Effector memory CD4-positive, alpha-beta T cell (primary cell): ENCODE measurements at places on chromosomes 2 and 18.

- no peak for DNase-seq
Measured at GRCh38 chr2:234812851-234813250, 139.0 kb upstream of the SH3BP4 start.

DNA sequence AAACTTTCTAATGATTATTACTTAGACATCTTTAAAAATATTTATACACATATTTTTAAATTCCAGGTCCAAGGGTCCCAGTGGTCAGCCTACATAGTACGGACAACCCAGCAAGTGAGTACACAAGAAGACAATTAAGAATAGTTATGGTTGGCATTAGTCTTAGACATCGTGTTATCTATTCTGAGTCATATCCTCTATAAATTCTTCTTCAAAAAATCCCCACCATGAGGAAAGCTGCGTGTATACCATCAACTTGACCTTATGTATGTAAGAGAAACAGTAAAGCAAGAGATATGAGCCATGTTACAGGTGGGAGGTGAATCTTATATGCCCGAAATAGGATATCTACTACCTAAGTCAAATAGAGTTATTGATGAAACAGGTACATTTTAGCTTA, 1339.8 kb downstream of the DPP10 start:
- no peak for DNase-seq

- DNase-seq, result no peak
Measured at GRCh38 chr18:10401930-10402329, 52.5 kb upstream of the APCDD1 start.

- no peak for DNase-seq
Measured at GRCh38 chr2:40281021-40281940, 170.6 kb downstream of the SLC8A1 start.

DNA sequence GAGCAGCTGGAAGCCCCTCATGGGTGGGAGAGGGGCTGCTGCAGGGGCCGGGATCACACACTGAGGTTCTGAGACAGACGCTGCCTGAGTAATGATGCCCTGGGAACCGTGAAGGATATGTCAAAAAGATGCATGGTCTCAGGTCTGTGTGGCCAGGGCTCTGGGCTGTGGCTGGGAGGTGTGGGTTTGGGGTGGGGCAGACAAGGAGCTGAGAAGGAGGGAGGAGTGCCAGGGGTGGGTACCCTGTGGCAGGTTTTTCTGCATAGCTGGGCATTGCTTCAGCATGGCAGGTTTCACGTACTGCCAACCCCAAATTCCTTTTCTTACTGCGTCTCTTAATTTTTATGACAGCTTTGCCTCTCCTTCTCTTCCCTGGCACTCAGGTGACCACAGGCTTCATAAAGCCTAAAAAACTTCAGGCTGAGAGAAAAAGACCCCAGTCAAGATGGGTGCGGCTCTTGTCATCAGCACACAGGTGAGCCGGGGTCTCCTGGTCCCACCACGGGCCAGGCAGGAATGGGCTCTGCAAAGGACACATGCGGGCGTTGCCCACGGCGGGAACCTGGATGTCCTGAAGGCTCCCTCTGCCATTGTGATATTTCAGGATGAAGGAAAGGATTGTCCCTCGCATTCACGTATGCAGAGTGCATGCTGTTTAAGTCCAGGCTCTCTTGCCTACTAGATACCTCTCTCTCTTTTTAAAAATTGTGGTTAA, 18.0 kb downstream of the MALL start:
- no peak for DNase-seq

DNA sequence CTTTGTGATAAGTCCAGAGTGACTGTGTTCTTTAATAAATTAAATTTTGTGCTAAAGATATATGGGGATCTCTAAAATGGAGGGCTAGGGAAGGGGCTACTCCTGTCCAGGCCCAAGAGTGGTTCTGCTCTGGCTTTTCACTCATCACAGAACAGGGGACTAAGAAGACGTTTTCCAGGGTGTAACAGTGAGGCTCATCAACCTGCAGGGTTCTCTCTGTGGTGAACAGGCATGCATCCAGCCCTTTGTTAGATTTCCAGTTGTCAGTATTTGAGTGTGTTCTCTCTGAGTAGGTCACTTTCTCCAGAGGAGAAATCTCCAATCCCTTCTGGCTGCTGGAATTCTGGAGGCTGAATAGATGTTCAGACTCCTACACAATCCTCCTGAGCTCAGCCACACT, 408.9 kb downstream of the PLCL1 start:
- DNase-seq, result no peak

GRCh38 chr2:37873229-37873628, 51.9 kb upstream of the RMDN2 start:
- DNase-seq, result no peak

- DNase-seq, result no peak
Measured at GRCh38 chr2:54872780-54873179, 149.3 kb downstream of the EML6 start.

GRCh38 chr2:102204638-102205037, 17.8 kb downstream of the IL1RL2 start:
- DNase-seq, result no peak

DNA sequence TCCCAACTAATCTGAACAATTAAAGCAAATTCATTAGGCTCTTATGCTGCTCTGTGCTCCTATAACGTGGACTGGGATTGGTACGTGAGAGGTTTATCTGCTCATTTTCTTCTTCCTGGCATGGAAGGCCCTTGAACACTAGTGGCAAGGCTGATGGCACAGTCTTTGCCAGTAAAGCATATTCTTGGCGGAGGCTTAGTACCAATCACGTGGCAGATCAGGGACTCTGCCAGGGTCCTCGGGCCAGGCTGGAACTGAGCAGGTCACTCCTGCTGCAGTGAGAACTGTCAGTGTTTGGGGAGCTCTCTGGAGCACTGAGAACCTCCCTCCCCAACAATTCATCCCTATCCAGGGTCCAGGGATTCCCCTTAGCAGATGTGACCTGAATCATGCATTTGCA, 3.7 kb upstream of the ALPK2 start:
- no peak for DNase-seq

DNA sequence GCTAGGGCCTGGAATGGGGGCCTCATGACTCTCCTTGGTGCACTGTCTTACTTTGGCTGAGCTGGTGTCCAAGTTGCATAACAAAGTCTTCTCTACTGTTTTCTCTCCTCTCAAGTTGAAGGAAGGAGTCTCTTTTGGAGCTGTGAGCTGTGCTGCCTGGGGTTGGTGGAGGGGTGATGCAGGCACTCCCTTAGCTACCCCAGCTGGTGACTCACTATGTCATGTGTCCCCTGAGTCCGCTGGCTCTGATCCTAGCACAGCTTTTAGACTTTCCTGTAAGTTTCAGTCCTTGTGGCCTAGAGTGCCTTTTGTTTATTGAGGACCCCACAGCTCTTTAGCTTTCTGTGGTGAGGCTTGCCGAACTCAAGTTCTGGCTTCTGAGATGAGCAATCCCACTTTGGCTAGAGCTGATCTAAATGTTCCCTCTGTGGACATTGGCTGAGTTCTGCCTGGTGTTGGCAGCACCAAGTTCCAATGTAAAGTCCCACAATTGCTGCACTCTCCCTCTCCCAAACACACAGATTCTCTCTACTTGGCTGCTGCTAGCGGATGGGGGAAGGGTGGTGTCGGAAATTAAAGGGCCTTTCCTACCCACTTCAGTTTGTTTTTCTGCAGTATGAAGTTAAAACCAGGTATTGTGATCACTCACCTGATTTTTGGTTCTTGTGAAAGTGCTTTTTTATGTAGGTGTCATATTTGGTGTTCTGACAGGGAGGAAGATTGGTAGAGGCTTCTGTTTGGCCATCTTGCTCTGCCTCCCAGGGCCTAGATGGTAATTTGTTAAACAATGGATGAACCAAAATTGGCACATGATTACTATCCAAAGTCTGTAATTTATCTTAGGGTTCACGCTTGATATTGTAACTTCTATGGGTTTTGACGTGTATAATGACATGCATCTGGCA, 83.2 kb downstream of the COMMD1 start:
- no peak for DNase-seq

- no peak for DNase-seq
Measured at GRCh38 chr2:39511219-39511604, 74.1 kb upstream of the MAP4K3 start.

GRCh38 chr18:57627488-57627887, 5.9 kb upstream of the NARS1 start:
- no peak for DNase-seq

GRCh38 chr2:97355887-97356286, 233.8 kb downstream of the ANKRD36B start:
- DNase-seq, result no peak

DNA sequence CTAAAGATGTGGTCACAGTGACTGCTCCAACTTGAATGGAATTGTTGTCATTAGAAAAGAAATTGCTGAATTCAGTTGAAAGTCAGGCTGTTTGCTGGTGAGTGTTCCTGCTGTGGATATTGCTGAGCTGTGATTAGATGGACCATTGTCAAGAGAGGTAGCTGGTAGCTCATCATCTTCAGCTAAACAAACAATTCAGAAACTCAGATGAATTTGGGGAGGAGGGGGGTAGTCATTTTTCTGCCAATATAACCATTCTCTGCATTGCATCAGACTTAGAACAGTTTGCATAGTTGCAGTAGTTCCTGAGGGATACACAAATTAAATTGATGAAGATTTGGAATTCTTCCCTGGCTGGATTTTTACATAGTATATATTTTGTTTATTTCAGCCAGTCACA, 108.3 kb downstream of the MTCL1 start:
- no peak for DNase-seq

- DNase-seq, result peak; percentile 23
Measured at GRCh38 chr2:39437522-39438296, 624 bp upstream of the MAP4K3 start.

DNA sequence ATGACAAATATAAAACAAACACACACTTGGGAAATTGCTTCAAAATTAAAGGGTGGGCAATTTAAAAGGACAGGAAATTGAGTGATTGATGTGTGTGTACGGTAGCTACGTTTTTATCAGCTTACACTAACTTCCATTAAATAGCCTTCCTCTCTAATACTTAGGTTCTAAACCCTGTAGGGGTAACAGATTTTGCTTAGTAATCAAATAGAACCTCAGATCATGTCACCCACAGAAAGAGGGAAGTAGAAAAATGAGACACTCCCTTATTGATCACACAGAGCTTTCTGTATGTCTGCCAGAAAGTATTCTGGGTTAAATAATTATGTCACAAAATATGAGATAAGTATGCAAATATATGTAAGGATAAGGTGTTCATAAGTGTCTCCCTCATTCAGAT, 93.3 kb downstream of the ICA1L start:
- no peak for DNase-seq

DNA sequence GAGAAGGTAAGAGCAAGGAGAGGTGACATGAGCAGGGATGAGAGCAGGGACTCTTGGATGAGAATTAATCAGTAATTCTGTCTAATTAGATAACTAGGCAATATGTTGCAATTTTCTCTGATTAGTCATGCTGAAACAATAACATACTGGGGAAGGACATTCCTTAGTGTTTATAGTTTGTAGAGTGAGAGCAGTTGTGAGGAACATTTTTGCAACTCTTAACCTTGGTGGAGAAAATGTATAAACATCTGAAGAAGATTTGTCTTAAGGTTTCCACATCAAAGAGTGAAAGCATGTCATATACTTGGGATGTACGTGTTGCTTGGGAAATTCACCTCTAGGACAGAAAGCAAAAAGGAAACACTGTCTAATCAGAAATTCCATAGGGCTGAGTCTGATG, 955.4 kb upstream of the FANCL start:
- no peak for DNase-seq

DNA sequence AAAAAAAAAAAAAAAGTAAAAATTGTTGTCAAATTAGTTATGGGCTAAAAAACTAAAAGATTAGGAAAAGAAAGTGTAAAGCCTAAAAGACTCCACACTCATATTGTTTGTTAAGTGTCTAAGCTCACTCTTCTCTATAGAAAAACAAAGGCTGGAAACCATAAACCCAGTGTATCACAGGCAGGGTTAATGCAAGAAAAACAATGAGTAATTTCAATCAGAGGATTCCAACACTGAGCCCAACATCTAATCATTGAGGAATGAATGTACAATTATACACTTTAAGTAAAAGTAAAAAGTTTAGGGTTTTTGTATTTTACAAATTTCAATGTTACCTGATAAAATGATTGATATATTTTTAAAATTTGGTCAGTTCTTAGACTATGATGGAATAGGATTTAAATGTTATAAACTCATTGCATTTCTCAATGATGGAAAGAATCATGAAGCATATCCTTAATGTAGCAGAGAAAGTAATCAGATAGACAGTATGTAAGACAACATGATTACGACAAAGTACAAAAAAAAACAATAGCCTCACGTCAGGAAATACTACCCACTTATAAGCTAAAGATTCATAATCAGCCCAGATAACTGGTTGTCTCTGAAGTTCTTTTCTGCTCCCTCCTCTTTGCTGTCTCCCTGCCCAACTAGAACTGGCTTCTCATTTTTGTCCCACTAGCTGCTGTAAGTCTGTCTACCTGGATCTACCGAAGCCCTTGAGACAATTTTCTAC, 44.5 kb upstream of the SP3 start:
- no peak for DNase-seq

GRCh38 chr2:26969077-26969844, 1.2 kb upstream of the MAPRE3 start:
- no peak for DNase-seq

DNA sequence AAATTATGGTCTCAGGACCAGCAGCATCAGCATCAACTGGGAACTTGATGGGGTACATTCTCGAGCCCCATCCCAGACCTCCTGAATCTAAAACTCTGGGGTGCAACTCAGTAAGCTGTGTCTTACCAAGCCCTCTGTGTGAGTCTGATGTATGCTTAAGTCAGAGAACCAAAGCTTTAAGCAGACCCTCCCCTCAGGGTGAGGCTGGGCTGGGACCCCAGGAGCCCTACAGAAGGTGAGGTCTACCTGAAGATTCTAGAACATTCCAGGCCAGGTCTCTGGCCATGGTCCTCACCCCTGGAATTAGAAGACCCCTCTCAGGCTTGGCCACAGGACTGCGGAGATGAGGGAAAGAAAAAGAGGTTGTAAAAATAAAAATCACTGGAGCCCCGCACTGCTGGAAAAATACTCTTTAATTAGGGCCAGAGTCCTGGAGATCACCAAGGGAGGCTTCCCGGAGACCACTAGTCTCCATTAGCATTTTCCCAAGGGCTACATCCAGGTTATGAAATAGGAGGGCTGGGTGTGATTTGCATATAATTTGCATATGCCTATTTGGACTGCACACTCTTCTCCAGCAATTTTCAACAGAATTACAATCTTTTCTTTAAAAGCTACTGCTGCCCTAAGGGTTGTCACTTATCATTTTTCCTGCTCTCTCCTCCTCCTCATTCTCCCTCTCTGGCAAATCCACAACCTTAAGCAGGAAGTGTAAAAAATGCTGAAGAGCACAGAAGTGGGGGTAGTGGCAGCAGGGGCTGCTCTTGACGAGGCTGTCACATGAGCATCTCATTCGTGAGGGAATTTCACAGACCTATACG, 100.2 kb downstream of the ZBTB7C start:
- DNase-seq, result no peak

- no peak for DNase-seq
Measured at GRCh38 chr2:241381872-241382271, 25.8 kb downstream of the FARP2 start.

GRCh38 chr2:159266554-159266953, 19.9 kb downstream of the WDSUB1 start:
- DNase-seq, result no peak

DNA sequence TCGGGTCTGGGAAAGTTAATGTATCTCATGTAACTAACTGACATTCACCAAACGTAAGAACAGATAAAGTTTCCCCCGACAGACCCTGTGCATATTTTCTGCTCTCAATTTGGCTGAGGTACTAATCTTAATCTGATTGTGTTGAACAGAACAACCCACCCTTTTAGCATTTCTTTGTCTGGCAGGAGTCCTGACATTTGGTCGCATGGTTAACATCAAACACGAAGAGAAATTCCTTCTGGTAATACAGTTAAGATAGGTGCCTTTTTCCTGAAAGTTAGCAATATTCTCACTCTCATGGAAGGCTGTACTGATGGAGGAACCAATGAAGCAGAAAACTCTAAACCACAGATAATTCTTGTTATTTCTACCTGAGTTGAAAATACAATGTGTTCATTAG, 520.8 kb downstream of the PARD3B start:
- no peak for DNase-seq
